ENCODE measurements at places on chromosomes 6 and 20. TPM values are rescaled to one million over a fixed set of nuclear protein-coding genes. Genes with fewer than 3 reads are reported as not detected.
A peak's percentile ranks its signal among the peaks of the same experiment; 100 is the strongest.

Gene AGER
- total RNA-seq, result 3.0 TPM

Gene DDAH2
- 27.6 TPM for total RNA-seq

Gene RNF144B
- 22.2 TPM for total RNA-seq

Gene RIN2
- total RNA-seq, result 64.0 TPM

Gene SLC25A27
- 15.3 TPM for total RNA-seq

Gene ENPP3
- not detected for total RNA-seq

Gene BFSP1
- 0.55 TPM for total RNA-seq

Gene PI3
- total RNA-seq, result 1.5 TPM

Gene GRM4
- not detected for total RNA-seq

Gene GABRR1
- total RNA-seq, result not detected

GRCh38 chr6:111520524-111520923, 37.5 kb upstream of the REV3L start:
- DNase-seq, result no peak

DNA sequence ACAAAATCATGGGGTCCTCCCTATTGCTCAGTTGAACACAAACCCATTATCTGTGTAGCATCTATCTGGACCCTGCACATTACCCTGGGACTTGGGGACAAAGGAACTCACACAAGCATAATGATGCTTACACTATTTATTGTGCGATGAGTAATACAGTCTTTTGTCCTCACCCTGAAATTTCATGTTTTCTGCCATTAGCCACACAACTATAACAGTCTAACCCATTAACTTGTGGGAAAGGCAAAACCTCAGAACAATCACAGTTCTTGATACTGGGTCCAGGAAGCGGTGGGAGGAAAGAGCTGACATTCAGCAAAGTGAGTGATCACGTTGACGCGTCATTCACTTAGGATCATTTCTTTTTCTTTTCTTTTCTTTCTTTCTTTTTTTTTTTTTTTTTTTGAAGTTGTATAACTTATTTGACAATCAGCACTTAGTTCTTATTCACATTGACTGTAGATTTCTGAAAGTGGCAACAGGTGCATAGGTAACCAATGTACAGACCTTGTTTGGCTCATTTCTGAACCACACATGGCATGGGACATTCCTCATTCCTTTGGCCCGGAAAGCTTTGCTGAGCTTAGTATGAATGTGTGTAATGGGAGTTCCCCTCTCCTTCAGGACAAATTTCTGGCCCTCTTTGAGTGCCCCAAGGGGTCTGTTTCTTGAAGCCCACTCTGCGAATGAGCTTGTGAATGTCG, 94.8 kb upstream of the CNKSR3 start:
- DNase-seq, result no peak

DNA sequence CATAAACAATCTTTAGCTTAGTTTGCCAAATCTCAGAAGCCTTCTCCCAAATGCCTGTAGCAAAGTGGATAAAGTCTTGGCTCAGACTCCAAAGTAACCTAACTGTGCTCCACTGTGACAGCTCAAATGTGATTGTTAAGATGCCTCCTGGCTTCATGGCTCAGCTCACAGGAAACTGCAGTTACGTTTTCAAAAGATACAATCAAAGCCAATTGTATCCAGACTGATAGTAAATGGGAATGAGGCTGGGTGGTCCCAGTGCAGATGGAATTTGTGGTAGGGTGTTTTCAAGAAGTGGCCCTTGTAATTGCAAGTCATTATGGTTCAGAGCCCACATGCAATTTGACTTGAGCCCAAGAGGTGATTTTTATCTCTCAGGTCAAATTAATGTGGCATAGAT, 151.2 kb upstream of the TAB2 start:
- no peak for DNase-seq

- no peak for DNase-seq
Measured at GRCh38 chr20:61864481-61864880, 201.2 kb downstream of the TAF4 start.

DNA sequence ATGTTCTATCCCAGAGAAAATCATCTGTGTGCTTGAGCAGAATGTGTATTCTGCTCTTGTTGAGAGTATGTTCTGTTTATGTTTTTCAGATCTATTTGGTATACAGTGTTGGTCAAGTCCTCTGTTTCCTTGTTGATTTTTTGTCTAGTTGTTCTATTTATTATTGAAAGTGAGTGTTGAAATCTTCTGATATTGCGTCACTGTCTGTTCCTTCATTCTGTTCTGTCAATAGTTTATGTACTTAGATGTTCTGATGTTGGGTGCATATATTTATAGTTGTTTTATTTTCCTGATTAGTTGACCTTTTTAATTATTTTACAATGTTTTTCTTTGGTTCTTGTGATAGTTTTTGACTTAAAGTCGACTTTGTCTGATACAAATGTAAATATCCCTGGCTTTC, 458.7 kb upstream of the HSF2 start:
- DNase-seq, result no peak

DNA sequence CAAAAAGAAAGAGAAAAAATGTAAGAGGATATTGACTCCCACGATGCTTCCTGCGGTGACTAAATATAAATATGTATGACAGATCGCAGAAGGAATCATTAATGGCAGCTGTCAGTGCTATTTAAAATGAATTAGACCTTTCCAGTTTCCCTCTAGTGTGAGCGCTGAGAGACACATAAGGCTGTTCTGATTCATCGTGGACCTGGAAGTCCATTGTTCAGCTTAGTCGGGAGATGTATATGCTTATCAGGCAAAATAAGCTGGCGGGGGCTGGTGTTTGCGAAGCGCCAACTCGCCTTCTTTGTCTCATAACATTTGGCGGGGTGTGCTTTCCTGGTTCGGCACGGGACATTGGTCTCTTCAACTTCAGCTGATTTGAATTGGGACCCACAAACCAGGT, 95.4 kb downstream of the CDH4 start:
- DNase-seq, result no peak

- DNase-seq, result no peak
Measured at GRCh38 chr6:44618371-44618770, 230.9 kb downstream of the CDC5L start.

DNA sequence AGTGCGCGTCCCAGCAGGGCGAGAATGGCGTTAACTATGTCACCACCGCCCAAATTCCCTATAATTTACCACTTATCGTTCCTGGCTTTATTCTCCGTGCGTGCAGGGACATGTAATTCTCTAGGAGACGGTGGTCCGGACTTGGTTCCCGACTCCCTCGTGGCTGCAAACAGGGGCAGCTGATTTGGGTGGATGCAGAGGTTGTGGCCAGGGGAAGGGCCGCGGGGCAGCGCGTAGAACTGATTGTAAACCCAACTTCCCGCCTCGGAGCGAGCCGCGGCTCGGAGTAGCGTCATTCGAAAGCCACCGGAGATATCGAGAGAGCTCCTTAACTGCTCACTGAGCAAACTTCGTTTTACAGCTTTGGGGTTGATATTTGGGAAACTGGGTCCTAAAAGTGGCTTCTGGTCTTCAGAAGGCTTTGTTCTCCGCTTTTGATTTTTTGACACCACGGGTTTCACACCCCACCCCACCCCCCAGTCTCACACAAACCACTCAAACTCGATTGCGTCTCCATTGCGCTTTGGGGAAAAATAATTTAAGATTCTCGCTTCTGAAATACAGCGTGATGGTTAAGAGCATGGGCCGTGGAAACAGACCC, 17.5 kb upstream of the ZSCAN9 start:
- no peak for DNase-seq

DNA sequence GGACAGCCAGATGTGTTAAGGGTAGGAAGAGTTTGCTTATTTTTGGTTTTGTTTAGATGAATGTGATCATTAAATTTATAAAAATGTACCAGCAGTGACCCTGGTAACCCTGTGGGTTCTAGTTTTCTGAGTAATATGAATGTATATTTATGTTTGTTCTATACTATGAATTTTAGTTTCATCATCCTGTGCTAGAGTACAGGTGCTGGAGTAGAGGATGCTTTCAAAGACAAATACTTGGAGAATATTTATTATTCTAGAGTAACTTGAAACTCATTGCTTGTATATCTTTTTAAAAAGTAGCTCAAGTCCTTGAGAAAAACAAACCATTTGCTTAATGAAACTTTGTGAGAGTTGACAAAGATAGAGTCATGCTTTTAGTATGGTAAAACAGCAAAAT, 7.8 kb downstream of the LRRC1 start:
- no peak for DNase-seq

DNA sequence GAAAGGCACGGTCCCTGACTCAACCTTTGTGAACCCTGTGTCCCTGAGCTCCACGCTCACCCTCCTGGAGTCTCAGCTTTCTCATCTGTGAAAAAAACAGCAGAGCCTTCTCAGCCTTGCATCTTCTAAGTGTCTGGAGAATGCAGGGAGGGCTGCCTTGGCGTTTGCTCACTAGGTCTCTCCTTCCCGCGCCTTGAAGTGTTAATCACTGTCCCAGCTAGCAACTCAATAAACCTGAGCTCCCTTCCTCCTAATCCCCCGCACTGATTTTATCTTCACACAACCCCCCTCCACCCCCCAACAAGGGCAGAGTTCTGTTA, 34.9 kb upstream of the FOXC1 start:
- DNase-seq, result no peak

DNA sequence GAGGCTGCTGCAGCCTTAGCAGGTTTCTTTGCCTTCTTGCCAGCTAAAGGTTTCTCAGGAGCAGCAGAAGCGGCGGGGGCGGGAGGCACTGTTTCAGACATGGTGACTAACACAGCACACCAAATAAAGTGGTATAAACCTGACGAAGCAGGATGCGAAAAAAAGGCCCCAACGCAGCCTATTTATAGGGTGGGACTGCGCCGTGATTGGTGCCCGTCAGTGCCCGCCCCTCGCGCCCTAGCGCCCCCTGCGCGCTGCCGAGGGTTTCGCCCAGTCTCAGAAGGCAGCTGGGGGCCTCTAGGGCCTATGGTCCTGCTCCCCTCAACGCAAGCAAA, 55.0 kb downstream of the TRIM38 start:
- DNase-seq, result peak; percentile 80

- no peak for DNase-seq
Measured at GRCh38 chr6:133641104-133641503, 247.8 kb upstream of the TCF21 start.

DNA sequence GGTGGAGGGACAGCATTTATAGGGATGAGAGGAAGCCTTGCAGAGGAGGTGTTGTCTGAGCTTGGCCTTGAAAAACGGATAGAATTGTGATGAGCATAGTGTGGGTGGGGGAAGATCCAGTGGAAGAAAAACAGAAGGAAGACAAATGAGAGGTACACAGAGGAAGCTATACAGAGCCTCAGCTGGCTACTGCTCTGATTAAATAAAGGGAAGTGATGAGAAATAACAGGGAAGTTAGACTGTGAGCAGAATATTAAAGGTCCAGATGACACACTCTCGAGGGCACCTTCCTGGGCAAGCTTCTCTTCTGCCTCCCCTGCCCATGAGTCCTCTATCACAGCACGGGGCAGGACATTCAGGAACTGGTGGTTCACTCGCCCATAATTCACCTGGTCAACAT, 182.3 kb downstream of the KIF16B start:
- DNase-seq, result no peak

GRCh38 chr6:167679790-167680604, 146.7 kb upstream of the AFDN start:
- DNase-seq, result no peak

- DNase-seq, result peak; percentile 30
Measured at GRCh38 chr6:131381052-131381708, 191.8 kb upstream of the ARG1 start.

DNA sequence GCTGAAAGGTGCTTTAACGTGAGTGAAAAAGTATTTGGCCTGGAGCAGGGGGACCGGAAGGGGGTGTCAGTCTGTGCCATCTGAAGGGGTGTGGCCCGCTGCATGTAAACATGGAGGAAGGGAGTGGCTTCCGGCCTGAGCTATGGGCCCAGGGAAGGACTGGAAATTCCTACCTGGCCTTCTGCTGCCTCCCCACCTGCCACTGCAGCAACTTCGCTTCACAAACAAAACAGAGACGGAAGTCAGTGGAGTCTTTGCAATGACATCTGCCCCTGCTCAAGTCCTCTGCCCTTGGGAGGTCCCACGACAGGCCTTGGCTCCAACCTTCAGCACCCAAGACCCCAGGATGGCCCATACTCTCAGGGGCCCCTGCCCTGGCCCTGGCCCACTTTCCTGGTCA, 28.1 kb upstream of the FOXP4 start:
- no peak for DNase-seq

DNA sequence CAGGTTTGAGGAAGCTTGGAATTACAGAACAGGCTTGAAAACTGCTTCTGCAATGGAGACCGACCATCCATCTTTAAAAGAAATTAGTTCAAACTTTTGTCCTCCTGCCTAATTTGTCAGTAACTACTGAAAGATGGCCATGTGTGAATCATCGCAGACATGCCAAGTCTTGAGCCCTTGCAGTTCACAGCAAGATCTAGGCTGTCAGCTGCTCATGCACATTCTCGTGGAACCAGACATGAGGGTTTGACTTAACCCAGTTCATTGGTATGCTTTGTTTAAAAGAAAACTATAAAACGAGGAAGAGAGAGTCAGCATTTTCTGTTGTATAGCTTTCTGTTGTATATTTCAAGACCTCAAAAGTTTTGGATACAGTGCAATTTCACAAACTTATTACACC, 74.0 kb upstream of the SAMD5 start:
- DNase-seq, result no peak

Data from left ventricle myocardium superior (tissue), 1 donor.